ENCODE measurements at places on chromosomes 3 and 15. TPM values are rescaled to one million over a fixed set of nuclear protein-coding genes. Genes with fewer than 3 reads are reported as not detected.

- DNase-seq: no peak
Observed at GRCh38 chr15:37824717-37825382, 109.6 kb upstream of the TMCO5A start.

DNA sequence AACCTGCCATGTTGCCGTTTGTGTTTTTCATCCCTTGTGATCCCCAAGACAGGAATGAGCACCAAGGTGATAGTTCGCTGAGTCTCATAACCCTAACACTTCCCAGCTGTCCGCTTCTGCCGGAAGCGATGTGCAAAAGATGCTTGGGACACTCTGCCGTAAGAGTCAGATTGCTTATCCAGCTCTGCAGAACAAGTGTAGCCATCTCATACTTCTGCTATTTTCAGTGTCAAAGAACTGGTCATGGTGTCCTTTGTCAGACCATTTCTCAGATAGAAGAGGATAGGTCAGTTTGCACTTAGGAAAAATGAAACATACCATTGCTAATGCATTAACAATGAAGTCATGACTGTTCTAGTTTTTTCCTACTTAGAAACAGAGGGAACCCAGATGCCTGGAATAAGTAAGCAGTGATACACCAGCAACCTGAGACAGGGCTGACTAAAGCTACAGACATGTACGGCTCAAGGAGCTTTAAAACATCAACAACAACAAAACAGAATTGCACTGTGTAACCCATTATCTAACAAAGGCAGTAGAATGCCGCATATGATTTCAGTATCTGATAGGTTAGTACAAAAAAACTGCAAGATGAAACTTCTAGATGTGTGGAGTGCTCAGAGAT is 134.0 kb upstream of the IL12A start:
- no peak for DNase-seq

DNA sequence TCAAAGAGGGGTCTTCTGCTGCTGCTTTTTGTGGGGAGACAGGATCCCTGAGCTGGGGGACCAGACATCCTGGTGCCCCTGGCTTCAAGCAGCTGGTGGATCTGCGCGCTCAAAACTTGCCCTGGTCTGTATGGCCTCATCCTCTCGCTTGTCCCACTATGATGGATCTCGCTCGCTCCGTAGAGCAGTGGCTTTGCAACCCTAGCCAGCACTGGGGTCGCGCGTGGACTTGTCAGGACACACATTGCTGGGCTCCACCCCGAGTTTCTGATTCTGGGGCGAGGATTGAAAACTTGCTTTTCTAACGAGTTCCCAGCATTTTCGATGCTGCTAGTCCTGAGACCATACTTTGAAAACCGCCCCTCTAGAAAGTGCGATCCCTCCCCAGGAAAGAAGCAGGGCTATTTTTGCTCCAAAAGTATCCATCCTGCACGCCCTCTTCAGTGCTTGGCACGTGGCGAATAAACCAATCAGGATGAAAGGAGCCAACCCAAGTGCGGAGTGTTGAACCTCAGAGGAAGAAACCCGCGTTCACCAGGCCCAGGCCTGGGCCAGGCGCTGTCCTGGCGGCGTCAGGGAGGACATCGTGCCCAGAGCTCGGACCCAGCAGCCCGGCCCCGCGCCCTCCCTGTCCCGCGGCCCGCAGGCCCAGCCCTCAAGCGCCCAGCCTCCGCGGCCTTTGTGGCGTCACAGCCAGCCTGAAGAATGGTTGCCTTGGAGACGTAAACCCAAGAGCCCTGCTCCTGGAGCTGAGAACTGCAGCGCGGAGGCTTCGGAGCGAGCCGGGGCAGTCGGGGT is at the start of gene CFAP100:
TSS of gene CFAP100 (plus strand) at position 731 of the 798 bp plus-strand sequence. CDS start 1,092 bp downstream, outside the sequence.
- no peak for DNase-seq

GRCh38 chr15:60044636-60045270 is 40.6 kb downstream of the FOXB1 start:
- DNase-seq: peak; percentile 24

GRCh38 chr3:139251529-139251928 is 92.3 kb upstream of the MRPS22 start:
- no peak for DNase-seq

- no peak for DNase-seq
Observed at GRCh38 chr3:127501177-127501576, 89.4 kb downstream of the TPRA1 start.

DNA sequence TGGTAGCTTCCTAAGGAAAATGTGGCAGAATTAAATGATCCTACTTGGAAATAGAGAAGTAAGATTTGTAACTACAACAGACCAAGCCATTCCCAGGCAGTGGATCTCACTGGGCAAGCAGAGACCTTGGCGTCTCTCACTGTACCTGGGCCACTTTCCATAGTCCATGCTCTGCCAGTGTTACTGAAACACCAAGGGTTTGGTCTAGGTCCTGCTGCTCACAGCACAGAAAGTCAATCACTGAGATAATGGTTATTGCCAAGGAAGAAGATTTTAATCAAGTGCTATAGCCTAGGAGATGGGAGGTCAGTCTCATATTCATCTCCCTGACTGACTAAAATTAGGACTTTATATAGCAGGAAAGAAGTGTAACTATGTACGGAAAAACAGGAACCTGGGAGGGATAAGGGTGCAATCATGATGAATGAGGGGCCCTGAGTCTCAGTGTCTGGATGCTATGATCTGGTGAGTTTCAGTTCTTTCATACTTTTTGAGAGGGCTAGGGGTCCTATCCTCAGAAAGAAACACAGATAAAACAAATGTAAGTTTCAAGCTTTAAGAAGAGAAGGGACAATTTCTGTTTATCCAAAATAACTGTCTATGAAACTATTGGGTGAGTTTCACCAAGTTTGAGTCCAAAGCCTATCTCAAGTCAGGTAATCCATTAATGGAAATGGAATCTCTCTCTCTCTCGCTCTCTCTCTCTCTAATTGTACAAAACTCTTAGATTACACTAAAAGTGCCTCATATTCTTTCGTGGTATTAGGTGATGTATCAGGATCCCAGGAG is 20.6 kb downstream of the GPR15 start:
- no peak for DNase-seq

- no peak for DNase-seq
Observed at GRCh38 chr15:99092554-99093172, 12.2 kb upstream of the SYNM start.

DNA sequence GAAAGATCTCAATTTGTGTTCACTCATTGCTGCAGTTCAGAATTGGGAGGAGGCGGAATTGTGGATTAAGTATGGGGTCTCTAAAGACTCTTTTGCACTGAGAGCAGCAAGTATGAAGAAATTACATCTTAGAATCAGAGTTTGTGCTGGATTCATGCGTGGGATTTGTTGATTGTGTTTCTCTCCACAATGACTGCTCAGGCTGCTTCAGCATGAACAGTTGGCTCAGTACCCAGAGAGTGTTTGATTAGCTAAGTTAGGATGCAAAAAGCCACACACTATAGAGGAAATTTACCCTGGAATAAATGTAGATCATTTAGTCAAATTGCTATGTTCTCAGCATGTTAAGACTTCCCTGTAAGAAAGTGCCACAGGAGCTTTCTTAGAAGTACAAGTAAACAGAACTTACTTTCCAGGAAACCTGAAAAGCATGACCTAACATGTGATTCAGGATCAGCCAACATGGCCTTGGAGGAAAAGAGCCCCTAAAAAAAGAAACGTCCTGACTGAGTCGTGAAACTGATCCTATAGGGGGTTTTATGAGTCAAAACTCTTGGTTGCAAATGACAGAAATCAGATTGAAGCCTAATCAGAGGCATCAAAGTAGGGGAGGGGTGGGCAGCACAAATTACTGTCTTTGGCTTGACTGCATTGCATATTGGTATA is 32.6 kb downstream of the HHLA2 start:
- no peak for DNase-seq

GRCh38 chr3:76990606-76991005 is 49.3 kb upstream of the ROBO2 start:
- DNase-seq: no peak

GRCh38 chr3:29557186-29557585 is 276.3 kb downstream of the RBMS3 start:
- DNase-seq: no peak

- no peak for DNase-seq
Observed at GRCh38 chr3:40885430-40885829, 313.9 kb upstream of the CTNNB1 start.

GRCh38 chr3:54791501-54792156 is 136.2 kb downstream of the LRTM1 start:
- no peak for DNase-seq

Gene NTRK3
- 0.67 TPM for total RNA-seq

Gene GOLGA8J
- total RNA-seq: not detected

All from CD4-positive, alpha-beta memory T cell (primary cell).